ENCODE measurements at places on chromosomes 7 and 10.

DNA sequence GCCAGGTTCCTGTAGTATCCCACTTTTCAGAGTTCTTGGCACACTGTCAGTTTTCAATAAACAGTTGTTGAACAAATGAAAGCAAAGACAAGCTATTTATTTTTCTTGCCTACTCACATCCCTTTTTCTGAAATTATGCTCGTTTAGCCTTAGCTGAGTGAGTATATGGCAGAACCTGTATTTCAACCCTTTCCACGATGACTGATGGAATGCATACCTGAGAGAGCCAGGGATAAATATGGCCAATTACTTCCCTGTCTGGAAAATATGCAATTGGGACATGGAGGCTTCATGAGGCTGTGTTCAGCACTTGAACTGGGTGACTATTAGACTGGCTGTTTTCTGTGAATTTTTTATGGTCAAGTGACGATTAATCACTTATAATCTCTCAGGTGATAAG lies 144.5 kb upstream of the POT1 start:
- H3K27me3 ChIP-seq: no peaks in the 10 kb centered on the region
- no peak overlapping the region for H3K4me3 ChIP-seq
- no peaks in the 10 kb centered on the region for H3K36me3 ChIP-seq
- peaks cover 26% of the 10 kb centered on the region for H3K4me1 ChIP-seq
- DNase-seq: peak; percentile 24
- peak overlapping the region; percentile 11 for H3K27ac ChIP-seq

DNA sequence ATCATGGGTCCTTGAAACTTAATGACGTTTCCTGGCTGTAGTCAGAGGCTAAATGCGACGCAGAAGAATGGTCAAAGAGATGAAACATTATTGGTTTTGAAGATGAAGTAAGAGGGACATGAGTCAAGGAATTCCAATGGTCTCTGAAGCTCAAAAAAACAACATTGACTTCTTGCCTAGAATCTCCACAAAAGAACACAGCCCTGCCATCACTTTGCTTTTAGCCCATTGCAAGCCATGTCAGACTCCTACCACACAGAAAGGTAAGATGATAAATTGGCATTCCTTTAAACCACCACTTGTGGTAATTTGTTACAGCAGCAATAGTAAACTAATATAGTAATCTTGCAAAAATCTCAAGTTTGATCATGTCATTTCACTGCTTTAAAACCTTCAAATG lies 109.4 kb downstream of the TMEM26 start:
- DNase-seq: no peak
- H3K27me3 ChIP-seq: peaks cover 32% of the 10 kb centered on the region
- no peaks in the 10 kb centered on the region for H3K36me3 ChIP-seq
- no peak overlapping the region for H3K4me3 ChIP-seq

GRCh38 chr7:98617960-98618418 lies 904 bp downstream of the NPTX2 start:
- H3K27me3 ChIP-seq: peaks cover 78% of the 10 kb centered on the region
- no peak overlapping the region for H3K27ac ChIP-seq
- H3K4me1 ChIP-seq: no peaks in the 10 kb centered on the region
- DNase-seq: no peak
- H3K36me3 ChIP-seq: no peaks in the 10 kb centered on the region

GRCh38 chr10:59801171-59801570 lies 47.9 kb upstream of the MRLN start:
- peaks cover 24% of the 10 kb centered on the region for H3K4me1 ChIP-seq
- DNase-seq: peak; percentile 21
- peak overlapping the region; percentile 41 for H3K27ac ChIP-seq

DNA sequence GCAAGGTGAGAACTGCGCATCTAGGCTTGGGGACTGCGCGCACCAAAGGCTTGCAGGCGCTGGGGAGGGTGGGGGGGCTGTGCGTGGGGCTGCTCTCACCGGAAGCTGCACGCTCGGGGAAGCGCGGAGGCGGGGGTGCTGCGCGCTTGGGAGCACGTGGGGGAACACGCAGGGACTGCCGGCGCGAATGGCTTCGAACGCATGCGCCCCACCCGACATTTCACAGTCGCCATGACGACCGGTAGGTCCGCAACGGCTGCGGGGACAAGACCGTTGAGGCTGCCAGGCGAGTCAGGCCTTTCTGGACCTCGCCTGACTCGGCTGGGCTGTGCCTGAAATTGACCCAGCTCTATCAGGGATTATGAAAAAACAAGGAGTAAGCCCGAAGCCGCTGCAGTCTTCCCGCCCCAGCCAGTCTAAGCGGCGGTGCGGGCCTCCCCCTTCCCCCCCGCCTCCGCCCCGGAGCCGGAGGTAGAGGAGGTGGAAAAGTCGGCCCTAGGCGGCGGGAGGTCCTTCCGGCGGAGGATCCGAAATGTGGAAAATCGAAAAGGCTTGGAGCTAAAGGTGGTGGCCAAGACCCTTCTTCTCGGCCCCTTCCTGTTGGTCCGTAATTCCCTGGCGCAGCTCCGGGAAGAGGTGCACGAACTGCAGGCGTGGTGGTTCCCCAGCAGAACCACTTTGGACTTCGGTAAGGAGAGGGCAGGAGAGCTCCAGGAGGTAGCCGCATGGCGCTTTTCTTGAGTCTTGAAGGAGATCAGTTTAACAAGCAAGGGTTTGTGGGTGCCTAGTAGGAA lies 34.9 kb upstream of the STEAP1 start:
- H3K27ac ChIP-seq: no peak overlapping the region
- H3K4me1 ChIP-seq: peaks cover 10% of the 10 kb centered on the region
- H3K27me3 ChIP-seq: peaks cover 26% of the 10 kb centered on the region
- peak overlapping the region; percentile 89 for H3K4me3 ChIP-seq

DNA sequence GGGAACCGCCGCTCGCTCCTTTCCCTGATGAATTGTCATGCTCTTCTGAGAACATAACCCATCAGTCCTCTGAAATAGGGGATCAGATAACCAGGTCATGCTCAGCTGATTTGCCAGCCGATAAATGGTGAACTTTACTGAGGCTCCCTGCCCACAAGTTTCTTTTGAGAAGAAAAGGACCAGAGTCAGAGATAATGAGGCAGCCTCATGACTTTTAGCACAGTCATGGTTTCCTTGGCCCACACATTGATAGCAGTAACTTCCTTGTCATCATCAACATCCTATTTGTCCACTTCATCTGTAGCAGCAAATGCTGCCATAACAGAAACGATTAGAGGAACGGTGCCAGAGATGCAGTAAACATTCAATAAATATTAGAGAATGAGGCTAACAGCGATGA lies 509.0 kb downstream of the GATA3 start:
- H3K4me3 ChIP-seq: no peak overlapping the region
- peaks cover 6% of the 10 kb centered on the region for H3K36me3 ChIP-seq
- H3K27me3 ChIP-seq: no peaks in the 10 kb centered on the region
- DNase-seq: no peak

- no peaks in the 10 kb centered on the region for H3K4me1 ChIP-seq
- no peak overlapping the region for H3K27ac ChIP-seq
- H3K36me3 ChIP-seq: peaks cover 5% of the 10 kb centered on the region
- DNase-seq: no peak
Observed at GRCh38 chr7:101559586-101559985, 69.5 kb downstream of the MYL10 start.

All from Calu3 (cell line).